ENCODE measurements at places on chromosomes 2 and 18.

GRCh38 chr2:12051831-12052230 lies 305.4 kb downstream of the LPIN1 start:
- DNase-seq, result no peak

DNA sequence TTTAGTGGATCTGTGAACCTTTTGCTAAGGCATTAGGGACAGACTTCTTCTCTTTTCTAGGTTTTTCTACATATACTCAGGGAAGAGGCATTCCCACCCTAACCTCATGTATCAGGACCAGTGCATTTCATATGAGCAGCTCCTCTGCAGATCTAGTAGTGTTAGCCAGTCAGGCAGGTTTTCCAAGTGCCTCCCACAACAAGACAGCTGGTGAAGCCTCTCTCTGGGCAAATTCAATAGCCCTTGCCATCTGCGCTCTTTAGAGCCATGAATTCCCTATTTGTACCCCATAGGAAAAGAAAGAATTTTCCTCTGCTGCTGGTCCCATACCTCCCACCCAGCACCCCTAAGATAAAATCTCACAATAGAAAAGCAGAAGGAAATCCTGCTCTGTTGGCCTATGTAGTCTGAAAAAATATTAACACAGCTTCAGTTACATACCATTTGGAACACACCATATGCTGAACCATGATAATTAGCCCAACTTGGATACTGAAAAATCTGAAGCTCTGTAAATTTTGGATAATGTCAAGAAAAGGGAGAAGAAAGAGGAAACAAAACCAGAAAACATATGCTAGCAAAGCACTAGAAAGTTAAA lies 1354.6 kb upstream of the NRXN1 start:
- DNase-seq, result no peak

DNA sequence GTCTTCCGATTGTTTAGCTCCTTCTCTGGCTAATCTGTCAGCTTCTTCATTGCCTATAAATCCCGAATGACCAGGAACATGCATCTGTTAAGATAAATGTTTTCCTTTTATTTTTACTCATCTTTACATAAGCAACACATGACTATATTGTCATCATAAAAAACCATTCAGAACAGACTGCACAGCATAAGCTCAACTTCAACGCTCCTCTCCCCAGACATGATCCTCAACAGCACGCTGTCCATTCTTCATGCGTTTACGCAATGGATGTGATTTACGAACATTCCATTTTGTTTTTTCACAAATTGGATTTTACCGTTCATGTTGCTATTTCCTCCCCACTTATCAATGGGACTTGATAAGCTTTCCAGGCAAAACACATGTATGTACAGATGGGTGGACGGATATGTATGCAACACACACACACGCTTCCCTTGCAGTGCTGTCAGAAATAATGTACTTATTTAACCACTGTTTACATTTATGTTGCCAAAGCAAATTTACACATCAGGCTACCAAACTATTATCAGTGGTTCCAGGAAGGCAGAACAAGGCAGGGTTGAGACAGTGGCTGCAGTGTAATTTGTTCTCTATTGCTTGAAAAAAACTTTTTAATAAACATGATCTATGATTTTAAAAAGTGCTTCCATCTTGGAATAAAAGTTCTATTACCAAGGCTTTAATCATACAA lies 12.2 kb downstream of the RNASEH1 start:
- no peak for DNase-seq

GRCh38 chr2:112782234-112782799 lies 2.0 kb downstream of the IL1A start:
- DNase-seq, result no peak

DNA sequence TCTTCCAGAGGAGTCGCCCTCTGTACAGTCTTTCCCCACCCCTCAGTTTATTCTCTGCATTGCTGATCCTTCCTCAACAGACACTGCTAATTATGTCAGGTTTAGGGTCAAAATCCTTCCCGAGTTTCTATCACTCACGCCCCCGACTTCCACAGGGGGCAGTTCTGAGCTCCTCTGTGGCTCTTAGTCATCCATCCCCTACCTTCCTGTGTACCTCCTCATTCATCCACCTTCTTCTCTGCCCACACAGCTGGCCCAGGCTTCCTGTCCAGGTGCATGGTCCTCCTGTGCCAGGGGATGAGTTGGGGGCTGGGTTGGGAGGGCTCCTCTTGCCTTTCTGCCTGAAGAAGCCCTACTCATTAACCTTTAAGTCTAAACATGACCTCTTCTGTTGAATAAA lies 202.9 kb downstream of the ARL4C start:
- no peak for DNase-seq

GRCh38 chr2:223459328-223459939 lies 142.7 kb downstream of the SCG2 start:
- DNase-seq, result no peak

GRCh38 chr2:120791962-120792297 lies 56.3 kb downstream of the GLI2 start:
- DNase-seq, result no peak

DNA sequence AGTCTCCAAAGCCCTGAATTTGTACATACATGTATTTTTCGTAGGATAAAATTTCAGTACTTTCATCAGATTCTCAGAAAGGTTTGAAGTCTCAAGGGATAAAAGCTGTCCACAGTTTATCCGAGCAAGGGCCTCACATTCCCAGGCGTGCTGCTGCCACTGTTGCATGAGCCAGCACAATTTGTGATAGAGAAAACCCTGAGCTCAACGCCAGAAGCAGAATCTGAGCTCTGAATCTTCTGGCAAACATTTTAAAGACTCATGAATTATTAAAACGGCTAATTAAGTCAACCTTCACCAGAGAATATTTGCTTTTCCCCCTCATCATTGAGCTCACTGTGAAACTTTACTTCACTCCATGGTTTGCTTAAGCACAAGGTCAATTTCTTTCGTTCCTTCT lies 38.5 kb upstream of the STPG4 start:
- DNase-seq, result no peak

All from skin of body (tissue), 3 donors.